ENCODE measurements at places on chromosomes 1 and 21. TPM values are rescaled to one million over a fixed set of nuclear protein-coding genes. Genes with fewer than 3 reads are reported as not detected.

The TRPM2 gene
- 5.4 TPM for polyA plus RNA-seq

The CD1C gene
- 62.8 TPM for polyA plus RNA-seq

The AHCYL1 gene
- 21.5 TPM for polyA plus RNA-seq

The SPRR1B gene
- polyA plus RNA-seq: not detected

The FCRL1 gene
- polyA plus RNA-seq: 953 TPM

The PPFIA4 gene
- polyA plus RNA-seq: 0.30 TPM

The HIVEP3 gene
- polyA plus RNA-seq: 2.0 TPM

The RABIF gene
- 8.2 TPM for polyA plus RNA-seq

The BTBD19 gene
- polyA plus RNA-seq: 0.75 TPM

The ADORA3 gene
- 0.17 TPM for polyA plus RNA-seq

The ZNF670 gene
- polyA plus RNA-seq: 0.86 TPM

The KHDC4 gene
- polyA plus RNA-seq: 47.3 TPM

The KLHL21 gene
- 14.4 TPM for polyA plus RNA-seq
